Esophagus mucosa (tissue), 1 donor: ENCODE measurements at places on chromosomes 7 and 10. TPM values are rescaled to one million over a fixed set of nuclear protein-coding genes. Genes with fewer than 3 reads are reported as not detected.
A peak's percentile ranks its signal among the peaks of the same experiment; 100 is the strongest.

DNA sequence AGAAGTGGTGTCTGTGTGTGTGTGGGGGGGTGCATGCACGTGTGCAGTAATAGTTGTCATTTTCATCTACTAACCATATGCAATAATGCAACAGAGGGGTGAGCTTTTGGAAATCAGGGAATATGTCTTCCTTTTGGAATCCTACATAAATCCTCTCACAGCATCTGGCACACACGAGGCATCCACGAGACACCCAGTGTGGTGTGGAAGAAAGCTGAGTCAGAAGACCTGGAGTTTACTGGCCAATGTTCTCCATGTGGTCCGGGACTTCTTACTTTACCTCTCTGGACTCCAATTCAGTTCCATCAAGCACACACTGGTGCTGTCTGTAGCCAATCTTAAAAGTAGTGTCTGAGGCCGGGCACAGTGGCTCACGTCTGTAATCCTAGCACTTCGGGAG lies 43.1 kb upstream of the C10orf90 start:
- no peak for ATAC-seq

DNA sequence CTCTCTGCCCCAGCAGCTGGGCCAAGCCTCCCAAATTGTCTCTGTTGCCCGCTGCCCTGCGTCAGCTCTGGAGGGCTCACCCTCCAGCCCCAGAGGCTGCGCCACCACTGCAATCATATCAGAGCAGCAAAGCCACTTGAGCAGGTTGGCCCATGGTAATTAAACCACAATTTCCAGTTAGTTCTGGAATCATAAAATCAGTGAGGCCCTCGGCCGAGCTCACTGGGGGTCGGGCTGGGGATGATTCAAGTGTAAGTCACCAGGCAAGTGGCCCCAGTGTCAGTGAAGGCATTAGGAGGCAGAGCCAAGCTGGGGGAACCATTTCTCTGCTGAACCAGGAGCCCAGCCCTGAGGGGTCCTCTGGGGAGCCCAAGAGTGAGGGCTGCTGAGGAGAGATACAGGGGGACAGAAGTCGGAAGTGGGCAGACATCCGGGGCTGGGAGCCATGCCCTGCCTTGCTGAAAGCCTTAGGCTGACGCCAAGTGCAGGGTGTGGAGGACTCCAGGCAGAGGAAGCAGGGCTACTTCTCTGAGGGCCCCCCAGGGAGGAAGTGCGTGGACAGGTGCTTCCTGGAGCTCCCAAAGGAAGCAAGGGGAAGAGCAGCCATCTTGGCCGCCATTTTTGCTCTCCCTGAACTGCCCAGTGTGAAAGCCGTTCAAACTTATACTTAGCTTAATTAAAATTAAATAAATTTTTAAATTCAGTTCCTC lies 29.5 kb upstream of the SLC29A3 start:
- ATAC-seq: no peak

DNA sequence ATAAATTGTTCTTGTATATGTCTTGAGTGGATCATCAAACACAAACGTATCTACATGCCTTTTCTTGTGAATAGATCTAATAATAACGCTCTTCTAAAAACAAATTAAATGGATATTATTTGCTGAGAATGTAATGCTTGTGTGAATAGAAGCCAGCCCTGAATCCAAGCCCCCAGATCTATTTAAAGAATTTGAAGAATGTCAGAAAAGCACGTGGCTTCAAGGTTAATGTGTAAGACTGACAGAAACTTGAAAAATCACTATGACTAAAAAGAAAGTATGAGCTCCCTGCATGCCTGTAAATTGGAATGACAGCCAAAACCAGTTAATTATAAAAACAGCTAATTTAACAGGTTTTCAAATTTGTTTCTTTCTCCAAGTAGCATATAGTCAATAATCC lies 43.2 kb upstream of the ATRNL1 start:
- no peak for ATAC-seq

DNA sequence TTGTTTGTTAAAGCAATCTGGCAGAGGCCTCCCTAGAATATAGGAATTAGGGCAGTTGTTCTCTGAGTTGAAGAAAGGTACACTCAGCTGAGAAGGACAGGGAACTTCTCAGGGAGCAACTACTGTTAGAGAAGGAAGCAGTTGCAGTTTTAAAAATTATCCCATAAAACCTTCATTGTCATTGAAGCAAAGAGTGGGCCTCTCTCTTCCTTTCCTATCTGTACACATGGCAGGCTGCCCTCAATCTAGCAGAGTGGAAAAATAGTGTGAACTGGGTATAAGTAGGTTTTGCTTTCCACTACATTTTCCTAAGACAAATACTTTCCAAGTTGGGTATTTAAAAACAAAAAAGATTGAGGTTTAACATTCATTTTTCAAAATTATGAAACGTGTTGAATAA lies 236.7 kb upstream of the KLF14 start:
- no peak for ATAC-seq

GRCh38 chr10:126131341-126131740 lies 235.0 kb downstream of the FANK1 start:
- no peak for ATAC-seq

DNA sequence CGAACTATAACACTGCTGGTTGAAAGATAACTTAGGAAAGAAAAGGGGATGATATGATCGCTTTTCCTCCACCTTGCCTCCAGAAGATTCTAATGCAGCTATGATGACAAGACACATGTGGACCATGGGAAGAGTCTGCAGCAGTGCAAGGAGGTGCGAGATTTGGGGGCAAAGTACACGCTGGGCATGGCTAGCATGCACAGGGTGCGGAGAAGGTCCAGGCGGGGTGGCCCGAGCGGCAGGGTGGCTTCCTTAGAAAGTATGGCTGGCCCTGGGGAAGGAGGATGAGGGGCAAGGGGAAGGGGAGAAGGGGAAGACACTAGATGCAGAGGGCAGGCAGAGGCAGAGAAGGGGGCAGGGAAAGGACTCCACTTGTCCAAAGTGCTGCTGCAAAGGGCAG lies 15.6 kb downstream of the ATXN7L1 start:
- no peak for ATAC-seq

GRCh38 chr10:124697837-124698544 lies 46.2 kb downstream of the FAM53B start:
- ATAC-seq: no peak

DNA sequence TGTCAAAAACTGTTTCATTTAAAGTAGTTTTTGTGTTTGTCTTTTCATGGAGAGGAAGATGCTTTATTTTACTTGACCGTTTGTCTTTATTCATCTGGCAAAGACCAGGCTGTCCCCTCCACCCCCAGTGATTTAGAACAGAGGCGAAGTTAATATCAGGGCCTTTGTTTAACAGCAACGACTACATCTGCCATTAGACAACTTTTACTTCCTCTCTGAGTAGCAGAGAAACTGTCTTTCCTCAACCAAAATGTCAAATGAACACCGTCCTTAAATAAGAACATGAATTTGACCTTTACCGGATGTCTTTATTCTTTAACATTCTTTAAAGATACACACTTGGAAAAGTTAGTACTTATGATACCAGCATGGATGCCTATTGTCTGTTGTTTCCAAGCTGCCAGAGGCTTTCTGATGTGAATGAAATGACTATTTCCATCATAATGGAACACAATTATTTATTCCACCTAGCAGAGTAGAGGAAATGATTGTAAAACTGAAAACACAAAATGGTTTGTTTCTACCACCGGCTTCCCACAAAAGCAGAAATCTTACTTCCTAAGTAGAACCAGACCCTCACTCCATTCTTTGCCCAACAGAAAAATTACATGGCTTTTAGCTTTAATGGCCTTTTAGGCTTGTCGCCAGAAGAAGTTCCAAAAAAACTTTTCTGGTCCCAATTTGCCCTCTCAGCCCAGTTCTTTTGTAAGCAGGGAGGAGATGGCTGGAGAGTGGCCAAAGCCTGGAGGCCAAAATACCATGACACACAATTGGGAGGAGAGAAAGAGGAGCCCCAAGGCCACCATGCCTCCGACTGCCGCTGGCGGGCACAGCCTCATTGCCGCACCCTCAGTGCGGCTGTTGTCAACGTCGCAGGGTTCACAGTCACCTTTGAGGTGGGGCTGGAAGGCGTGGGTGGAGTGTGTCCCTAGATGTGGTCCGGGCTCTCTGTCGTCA lies 168.5 kb downstream of the TEX36 start:
- ATAC-seq: no peak

DNA sequence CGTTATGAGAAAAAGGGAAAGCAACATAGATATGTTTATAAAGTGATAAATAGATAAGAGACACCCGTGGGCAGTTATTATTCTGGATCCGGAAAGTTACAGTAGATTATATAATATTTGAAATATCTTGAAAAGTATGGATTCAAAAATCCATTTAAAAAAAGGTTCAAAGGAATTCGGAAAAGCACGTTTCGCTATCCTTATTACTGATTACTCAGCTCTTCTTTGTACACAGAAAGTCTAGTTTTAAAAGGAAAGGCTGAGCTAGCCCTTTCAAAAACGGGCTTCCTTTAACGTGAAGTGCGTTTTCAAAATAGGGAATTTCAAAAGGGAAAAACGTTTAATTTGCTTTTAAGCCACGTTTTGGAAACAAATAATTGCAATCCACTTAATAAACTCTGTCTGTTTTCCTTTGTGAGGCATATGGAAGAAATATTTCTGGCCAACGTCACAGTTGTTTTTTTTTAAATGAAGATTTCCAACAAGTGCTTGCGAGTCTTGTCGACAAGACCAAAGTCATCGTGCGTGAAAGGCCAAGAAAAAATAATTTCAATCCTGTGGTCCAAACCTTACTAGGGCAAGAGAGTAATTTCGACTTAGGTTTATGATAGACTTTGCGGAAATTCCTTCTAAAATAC lies 2.2 kb upstream of the SKIDA1 start:
- ATAC-seq: no peak

- ATAC-seq: no peak
These were observed 55.1 kb upstream of the ZPBP start for GRCh38 chr7:50147951-50148808.

DNA sequence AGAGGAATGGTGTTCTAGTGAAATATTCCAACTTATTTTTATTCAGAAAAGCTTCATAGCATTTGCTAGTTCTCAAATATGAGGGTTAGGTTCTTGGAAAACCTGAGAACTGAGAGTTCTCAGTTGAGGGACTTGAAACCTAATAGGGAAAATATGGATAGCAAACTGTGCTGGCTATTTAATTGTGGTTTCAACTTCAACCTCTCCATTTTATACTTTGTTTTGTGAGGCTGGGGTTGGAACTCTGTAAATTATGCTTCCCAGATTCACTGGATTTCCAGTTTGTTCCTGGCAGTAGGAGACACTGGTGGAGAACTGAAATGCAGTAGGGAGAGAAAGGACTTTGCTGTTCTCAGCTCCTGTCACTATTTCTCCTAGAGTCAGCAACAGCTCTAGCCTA lies 52.7 kb downstream of the CDK14 start:
- no peak for ATAC-seq

- peak; percentile 99 for ATAC-seq
These were observed 39.3 kb downstream of the C1GALT1 start for GRCh38 chr7:7221599-7222038.

DNA sequence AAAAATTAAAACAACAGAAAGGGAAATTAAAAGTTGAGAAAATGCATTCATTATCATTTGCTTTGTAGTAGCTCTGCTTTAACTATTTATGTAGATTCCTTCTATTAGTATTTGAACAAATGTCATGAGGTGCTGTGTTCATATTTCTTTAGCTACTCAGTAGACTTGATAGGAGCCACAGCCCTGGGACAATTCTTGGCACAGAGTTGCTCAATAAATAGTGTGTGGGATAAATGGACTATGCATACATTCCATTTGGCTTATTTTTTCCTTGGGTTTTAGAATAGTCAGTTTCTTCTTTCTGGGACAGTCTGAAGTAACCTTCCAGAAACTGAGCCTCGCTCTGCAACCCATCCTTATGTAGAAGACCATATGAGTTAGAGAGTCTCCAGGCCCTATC lies 13.4 kb downstream of the RPP30 start:
- no peak for ATAC-seq

DNA sequence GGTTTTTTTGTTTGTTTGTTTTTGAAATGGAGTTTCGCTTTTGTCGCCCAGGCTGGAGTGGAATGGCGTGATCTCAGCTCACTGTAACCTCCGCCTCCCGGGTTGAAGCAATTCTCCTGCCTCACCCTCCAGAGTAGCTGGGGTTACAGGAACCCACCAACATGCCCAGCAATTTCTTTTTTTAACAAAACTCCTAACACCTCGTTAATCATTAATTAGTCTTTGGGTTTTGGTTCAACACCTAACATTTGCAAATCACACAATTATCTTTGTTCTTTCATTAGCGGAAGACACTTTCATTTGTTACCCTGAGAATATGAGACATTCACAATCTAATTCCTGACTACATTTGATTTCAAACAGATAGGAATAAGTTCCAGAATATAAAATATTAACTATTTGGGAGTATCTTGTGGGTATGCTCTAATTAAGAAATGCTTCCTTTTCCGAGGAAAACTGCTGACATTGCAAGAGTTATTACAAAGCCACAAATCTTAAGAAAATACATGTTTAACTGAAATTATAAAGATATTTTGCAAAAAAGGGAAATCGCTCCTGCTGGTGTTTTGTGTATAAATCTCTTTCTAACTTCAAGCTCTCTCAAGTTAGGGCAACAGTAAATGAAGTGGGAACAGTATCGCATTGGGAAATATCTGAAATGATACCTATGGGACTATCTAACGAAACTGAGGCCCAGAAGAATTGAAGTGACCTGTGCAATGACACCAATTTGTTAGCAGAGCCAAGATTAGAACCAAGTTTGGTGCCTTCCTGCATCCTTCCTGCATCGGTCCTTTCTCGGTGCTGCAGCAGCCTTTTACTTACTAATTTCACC lies 1.2 kb upstream of the LSM8 start:
- no peak for ATAC-seq

GRCh38 chr7:110502888-110503465 lies 588.0 kb upstream of the LRRN3 start:
- no peak for ATAC-seq

- ATAC-seq: no peak
These were observed 53.2 kb downstream of the GAD2 start for GRCh38 chr10:26269754-26270153.

GRCh38 chr10:79492839-79493238 lies 19.5 kb upstream of the EIF5AL1 start:
- ATAC-seq: no peak

BMPER gene
- total RNA-seq: not detected

ETV1 gene
- 3.3 TPM for total RNA-seq

TFR2 gene
- 0.68 TPM for total RNA-seq

STMP1 gene
- total RNA-seq: 45.4 TPM

SORBS1 gene
- total RNA-seq: 23.2 TPM

EVX1 gene
- not detected for total RNA-seq

CYP26C1 gene
- total RNA-seq: not detected

CH25H gene
- total RNA-seq: 4.8 TPM
